ENCODE measurements at places on chromosomes 5 and 9. TPM values are rescaled to one million over a fixed set of nuclear protein-coding genes. Genes with fewer than 3 reads are reported as not detected.

REXO4 gene
- 26.2 TPM for total RNA-seq

CBY3 gene
- total RNA-seq = not detected

CD72 gene
- total RNA-seq = 1.6 TPM

FAT2 gene
- total RNA-seq = 0.40 TPM

PCDHGC3 gene
- 52.7 TPM for total RNA-seq

ALDOB gene
- total RNA-seq = 0.40 TPM

PCDHGA1 gene
- 0.44 TPM for total RNA-seq

NSUN2 gene
- 33.2 TPM for total RNA-seq

SLC34A1 gene
- total RNA-seq = not detected

TTLL11 gene
- 14.2 TPM for total RNA-seq

All from muscle of leg (tissue), 16 donors.